ENCODE measurements at places on chromosomes 2 and 18.

- no peak for DNase-seq
These were observed 37.9 kb downstream of the TRIB2 start for GRCh38 chr2:12754643-12755042.

- DNase-seq = no peak
These were observed 362.8 kb downstream of the FBXO15 start for GRCh38 chr18:73784853-73785252.

GRCh38 chr2:152005607-152006006, 93.2 kb downstream of the CACNB4 start:
- DNase-seq = no peak

DNA sequence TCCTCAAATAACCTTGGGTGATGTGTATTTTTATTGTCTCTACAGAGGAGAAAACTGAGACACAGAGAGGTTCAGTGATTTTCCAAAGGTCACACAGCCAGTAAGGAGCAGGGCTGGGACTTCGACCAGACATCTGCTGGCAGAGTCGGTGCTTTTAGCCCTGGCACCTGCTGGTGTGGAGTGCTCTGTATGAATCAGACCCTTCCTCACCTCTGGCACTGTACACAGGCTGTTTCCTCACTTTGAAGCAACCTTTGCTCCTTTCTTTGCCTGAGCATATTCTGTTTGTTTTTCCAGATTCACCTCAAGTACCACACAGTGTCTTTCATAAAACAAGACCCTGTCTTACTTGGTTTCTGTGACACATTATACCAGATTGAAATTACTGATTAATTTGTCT, 107.9 kb downstream of the DPP10 start:
- DNase-seq = no peak

DNA sequence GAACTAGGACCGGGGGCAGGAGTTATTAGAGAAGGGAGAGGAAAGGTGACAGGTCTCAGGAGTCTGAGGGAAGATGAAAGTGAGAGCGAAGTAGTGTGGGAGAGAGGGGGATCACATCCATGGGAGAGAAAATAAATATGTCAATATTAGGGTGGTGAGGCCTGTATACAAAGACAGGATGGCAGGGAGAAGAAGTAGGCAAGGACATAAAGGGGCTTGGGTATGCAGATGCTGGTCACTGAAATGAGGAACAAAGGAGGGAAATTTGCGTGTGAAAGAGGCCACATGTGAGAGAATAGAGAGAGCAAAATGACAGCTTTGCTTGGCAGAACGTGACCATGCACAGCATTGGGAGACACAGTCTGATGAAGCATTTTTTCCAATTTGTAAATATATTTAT, 13.6 kb downstream of the METAP1D start:
- DNase-seq = no peak

All from NCI-H524 (cell line).